ENCODE measurements at places on chromosomes 2 and 18.

DNA sequence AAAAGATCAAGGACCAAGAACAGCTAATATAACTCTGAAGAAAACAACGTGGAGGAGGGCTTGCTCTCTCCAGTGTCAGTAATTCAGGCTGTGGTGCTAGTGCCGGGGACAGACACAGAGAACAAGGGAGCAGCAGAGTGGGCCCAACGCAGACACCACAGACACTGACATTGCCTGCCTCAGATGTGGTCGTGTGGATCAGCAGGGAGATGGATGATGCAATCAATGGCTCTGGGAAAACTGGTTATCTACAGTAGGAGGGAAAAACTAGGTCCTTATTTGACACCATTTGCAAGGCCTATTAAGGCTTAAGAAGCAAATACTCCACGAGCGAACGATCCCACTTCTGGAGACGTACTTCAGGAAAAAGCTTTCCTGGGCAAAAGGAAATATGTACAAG is 36.1 kb downstream of the HDLBP start:
- no peak for DNase-seq

DNA sequence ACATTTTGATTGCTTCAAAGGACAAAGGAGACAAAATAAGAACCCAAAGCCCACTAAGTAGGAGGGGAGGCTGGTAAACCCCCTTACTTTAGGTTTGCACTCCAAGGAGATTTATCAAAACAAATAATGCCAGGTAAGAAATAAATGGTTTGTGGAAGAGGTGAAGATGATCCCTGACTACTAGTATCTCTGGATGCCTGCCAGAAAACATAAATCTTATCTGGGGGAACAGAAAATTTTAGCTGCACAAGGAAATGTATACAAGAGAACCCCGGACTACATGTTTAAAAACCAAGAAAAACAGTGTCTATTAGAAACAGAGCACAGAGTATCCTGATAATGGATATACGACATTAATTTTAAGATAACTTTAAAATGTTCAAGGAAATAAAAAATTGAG is 114.1 kb downstream of the TRABD2A start:
- DNase-seq: no peak

DNA sequence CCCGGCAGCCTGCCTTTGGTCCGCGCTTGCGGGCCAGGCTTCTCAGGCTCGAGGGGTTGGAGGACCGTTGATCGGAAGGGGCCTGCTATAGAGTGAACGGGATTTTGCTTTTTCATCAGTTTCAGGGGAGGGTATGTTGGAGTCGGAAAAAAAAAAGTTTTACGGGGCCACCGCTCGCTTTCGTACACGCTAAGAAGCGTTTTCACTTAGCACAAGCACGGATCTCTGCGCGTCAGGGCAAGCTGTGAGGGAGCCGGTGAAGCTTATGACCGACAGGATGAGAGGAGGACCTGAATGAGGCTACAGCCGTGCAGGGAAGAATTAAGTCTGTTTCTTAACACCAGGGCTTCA is 443 bp downstream of the CPSF3 start:
- DNase-seq: no peak

GRCh38 chr2:165791421-165792103 is 2.5 kb downstream of the GALNT3 start:
- DNase-seq: no peak

GRCh38 chr18:55768255-55768654 is 180.3 kb upstream of the TCF4 start:
- DNase-seq: no peak
